ENCODE measurements at places on chromosomes 4 and X. TPM values are rescaled to one million over a fixed set of nuclear protein-coding genes. Genes with fewer than 3 reads are reported as not detected.

CSAG3 gene
- not detected for total RNA-seq

FAT4 gene
- 10.5 TPM for total RNA-seq

DMP1 gene
- total RNA-seq = not detected

CABS1 gene
- not detected for total RNA-seq

SLC49A3 gene
- 1.1 TPM for total RNA-seq

FMR1NB gene
- not detected for total RNA-seq

CUL4B gene
- total RNA-seq = 10.1 TPM

NDUFA1 gene
- total RNA-seq = 138 TPM

NDUFC1 gene
- total RNA-seq = 77.0 TPM

UGT2B15 gene
- not detected for total RNA-seq

FRAS1 gene
- 6.4 TPM for total RNA-seq

DNAAF6 gene
- total RNA-seq = not detected

MFSD8 gene
- total RNA-seq = 13.7 TPM

SPANXA2 gene
- not detected for total RNA-seq
